ENCODE measurements at places on chromosomes 5 and 9.
A peak's percentile ranks its signal among the peaks of the same experiment; 100 is the strongest.

GRCh38 chr5:133323494-133324457 is 272.0 kb downstream of the HSPA4 start:
- no peak for DNase-seq

- no peak for DNase-seq
These were observed 17.4 kb upstream of the TRPC7 start for GRCh38 chr5:136382791-136383190.

DNA sequence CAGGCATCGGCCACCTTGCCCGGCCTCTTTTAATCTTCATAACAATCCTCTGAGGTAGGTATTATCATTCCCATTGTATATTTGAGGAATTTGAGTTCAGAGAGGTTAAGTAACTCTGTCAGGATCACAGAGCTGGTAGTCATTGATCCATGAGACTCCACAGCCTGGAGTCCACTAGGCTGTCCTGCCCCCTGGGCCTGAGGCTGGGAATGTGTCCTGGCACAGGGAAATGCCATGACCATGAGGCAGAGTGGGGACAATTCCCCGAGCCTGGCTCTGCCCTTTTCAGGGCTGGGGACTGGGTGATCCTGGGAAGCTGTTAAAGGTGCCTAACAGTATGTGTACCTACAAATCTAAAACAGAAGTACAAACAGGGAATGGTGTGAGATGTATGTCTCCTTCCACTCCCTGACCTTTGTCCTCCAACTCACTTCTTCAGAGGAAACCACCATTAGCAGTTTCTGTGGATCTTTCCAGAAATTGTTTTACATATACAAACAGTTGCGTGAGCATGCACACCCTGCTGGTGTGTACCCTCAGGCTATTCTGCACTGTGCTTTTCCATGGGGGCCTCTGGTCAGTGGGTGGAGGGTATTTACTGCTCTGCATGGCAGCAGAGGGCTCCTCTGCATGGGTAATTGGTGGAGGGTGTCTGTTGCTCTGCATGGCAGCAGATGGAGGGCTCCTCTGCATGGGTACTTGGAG is 53.8 kb downstream of the NDST1 start:
- DNase-seq, result no peak

DNA sequence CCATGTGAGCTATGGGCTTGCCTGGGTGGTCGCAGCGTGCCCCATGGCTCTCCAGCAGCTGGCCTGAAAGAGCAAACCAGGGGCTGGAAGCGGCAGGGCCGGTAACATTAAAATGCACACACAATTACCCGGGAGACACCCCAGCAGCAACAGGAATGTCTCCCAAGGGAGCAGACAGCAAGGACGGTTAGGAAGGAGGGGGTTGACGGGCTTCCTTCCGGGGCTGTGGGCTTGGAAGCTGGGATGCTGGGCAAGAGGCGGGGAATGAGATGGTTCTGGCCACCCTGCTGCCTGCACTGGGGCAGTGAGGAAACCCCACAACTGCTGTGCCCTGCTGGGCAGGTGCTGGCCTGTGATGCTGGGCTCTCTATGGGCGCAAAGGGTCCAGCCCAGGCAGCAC is 71.8 kb upstream of the ADAMTS2 start:
- DNase-seq, result peak; percentile 54

- no peak for DNase-seq
These were observed 25.0 kb upstream of the CEP78 start for GRCh38 chr9:78210841-78211301.

GRCh38 chr5:165325221-165325620 is 1819.8 kb downstream of the MAT2B start:
- DNase-seq, result no peak

- DNase-seq, result no peak
These were observed 712 bp upstream of the HSPA4 start for GRCh38 chr5:133051061-133051541.

DNA sequence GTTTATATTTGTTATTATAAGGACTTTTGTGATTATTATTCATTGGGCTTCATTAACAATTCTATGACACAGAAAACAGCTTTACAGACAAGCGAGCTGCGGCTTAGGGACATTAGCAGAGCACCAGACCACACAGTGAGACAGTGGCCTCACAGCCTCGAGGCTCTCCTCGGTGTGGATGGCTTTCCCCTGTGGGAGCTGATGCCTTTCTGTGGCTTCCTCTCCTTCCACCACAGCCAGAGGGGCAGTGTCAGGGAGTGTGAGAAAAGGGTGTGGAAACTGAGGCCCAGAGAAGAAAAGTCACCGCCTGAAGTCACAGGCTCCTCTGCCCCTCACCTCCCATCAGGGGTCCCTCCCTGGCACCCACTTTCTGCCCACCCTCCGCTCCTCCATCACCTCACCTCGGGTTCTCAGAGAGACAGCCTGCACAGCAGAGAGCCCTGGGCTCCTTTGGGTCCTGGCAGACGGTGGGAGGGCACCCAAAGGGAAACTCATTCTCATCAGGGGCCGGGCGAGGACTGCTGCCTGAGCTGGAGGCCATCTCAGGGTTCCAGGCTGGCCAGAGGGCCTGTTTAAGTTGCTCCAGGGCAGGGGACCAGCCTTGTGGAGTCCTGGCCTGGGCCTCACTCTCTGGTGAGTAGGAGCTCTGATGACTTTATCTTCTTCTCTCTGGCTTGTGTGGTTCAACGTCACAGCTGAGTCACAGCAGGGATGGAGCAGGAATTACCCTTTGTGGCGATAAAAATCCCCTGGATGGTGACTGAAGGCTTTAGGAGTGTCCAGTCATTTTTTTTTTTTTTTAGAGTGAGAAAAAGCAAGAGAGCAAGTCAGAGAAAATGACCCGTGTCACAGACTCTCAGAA is 830 bp downstream of the TRAF1 start:
- peak; percentile 97 for DNase-seq

GRCh38 chr9:125190361-125190801 is 778 bp upstream of the PPP6C start:
- DNase-seq, result peak; percentile 31

DNA sequence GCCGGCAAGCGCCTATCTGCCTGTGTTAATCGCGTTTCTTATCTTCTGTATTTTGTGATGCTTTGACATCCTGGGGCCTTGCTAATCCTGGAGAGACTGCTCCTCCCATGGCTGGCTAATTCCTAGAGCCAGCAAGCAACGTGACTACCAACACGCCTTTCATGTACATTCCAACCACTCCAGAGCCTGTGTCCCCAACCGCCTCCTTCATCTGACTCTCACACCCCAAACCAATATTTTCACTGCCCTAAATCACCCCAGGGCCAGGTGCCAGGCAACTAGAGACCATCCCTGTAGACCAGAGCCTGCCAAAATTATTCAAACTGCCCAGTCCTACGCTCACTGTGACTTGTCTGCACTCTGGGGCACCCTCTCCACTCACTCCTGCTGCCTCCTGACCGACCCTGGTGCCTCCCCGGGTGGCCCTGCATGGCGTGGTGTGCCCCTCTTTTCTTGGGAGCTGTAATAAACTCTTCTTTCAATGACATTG is 50.5 kb upstream of the COL5A1 start:
- DNase-seq, result peak; percentile 90

GRCh38 chr5:179123109-179123426 is 62.9 kb downstream of the ZNF354C start:
- DNase-seq, result peak; percentile 80

GRCh38 chr9:133505186-133505830 is 19.5 kb downstream of the MYMK start:
- peak; percentile 93 for DNase-seq

DNA sequence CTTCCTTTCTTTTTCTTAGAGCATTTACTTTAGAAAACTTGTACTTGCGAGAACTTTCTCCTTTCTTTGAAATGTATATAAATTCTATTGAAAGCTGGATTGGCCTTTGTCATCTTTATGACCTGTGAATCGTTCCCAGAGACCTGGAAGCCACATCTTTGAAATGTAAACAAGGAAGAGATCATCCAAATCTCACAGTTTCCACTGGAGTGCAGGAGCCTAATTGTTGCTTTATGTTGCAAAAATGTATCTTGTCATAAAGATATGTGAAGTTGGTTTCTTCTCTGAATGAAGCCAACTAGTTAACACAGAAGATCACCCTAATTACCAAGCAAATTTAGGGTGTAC is 1101.8 kb downstream of the TAF11L14 start:
- DNase-seq, result no peak

- no peak for DNase-seq
These were observed 201.2 kb upstream of the MPDZ start for GRCh38 chr9:13480693-13481092.

DNA sequence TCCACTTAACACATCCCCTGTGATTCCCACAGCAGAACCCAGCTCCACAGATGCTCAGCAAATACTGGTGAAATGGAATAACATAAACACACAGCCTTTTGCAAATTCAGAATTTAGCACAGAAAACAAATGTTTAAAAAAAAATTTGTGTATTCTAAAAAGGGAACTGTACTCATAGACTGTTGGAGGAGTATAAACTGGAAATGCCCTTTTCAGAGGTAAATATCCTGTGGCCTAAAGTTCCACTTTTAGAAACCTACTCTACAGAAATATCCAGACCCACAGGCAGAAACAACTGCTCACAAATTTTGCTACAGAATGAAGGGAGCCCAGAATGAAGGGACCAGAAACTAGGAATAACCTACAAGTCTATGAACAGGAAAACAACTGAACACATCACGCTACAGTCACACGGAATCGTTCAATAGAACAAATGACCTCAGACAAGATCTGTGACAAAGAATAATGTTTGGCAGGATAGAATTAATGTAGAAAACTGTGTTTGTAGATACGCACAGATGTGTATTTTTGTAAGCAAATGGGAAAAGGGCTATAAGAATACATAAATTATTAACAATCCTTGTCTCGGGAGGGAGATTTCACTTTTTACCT is 78.5 kb downstream of the SHB start:
- DNase-seq, result no peak

- no peak for DNase-seq
These were observed 37.7 kb downstream of the FAM13B start for GRCh38 chr5:137995077-137995748.

GRCh38 chr9:129867136-129868022 is 32.1 kb downstream of the USP20 start:
- DNase-seq, result peak; percentile 75

DNA sequence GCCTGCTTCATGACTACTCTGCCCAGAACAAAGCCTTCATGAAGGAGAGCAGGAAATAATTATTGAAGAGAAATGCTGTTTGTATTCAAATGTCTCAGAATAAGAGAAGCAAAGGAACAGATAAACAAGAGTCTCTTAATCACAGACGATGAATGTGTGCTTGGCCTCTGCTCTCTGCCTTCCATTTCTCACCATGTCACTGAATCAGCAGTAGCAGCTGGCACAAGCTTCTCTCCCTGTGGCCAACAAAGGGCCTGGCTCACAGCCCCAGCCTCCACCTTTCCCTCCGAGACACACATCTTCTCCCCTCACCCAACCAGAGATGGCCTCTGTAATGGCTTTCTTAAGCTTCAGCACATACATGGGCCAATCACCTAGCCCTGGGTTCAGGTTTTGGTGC is 128.1 kb upstream of the SLIT3 start:
- peak; percentile 73 for DNase-seq

GRCh38 chr5:38985909-38986452 is 88.2 kb downstream of the RICTOR start:
- DNase-seq, result no peak

GRCh38 chr9:114488398-114489129 is 16.7 kb downstream of the WHRN start:
- no peak for DNase-seq

DNA sequence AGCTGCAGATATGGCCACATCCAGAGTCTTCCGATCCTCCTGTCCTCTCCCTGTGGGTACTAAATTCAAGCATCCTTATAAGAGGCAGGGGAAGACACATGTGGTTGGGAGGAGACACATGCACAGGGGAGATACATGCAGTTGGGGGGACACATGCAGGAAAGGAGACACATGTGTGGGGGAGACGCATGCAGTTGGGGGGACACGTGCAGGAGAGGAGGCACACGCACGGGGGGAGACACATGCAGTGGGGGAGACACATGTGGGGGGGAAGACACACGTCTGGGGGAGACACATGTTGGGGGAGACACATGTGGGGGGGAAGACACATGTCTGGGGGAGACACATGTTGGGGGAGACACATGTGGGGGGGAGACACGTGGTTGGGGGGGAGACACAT is 21.2 kb upstream of the OLFM1 start:
- peak; percentile 63 for DNase-seq

- no peak for DNase-seq
These were observed 90.6 kb downstream of the FANCC start for GRCh38 chr9:95226921-95227320.

DNA sequence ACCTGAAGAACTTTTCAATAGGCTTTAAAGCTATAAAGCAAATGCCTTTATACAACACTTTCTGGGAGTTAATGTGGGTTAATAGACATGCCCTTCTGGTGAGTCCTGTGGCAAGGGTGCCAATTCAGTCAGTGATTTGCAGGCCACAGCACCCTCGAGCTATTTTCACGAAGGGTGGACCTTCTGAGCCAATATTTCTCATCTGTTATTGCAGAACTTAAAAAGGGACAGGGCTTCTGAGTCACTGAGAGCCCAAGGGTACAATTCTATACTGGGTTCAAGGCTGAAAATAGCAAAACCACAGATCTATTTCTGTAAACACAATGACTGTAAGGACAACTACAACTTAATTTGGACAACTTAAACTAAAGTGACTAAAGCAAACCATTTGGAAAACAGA is 92.8 kb downstream of the GABRG2 start:
- DNase-seq, result no peak

DNA sequence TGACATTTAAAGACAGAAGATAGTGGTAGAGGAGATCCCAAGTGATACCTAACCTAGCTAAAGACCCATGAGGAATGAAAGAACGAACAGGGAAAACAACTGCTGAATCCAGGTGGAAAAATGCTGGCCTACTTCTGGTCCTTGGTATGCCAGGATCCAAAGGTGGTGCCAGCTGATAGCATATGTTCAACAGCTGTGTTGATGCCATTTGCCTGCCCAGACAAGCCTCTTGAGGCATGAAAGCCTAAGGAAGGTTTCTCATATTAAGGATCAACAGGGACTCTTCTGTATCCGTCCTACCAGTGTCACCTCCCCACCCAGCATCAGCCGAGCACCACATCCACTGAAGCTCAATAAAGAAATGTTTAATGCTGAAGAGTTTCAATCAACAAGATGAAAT is 225.7 kb upstream of the DMRT1 start:
- no peak for DNase-seq

DNA sequence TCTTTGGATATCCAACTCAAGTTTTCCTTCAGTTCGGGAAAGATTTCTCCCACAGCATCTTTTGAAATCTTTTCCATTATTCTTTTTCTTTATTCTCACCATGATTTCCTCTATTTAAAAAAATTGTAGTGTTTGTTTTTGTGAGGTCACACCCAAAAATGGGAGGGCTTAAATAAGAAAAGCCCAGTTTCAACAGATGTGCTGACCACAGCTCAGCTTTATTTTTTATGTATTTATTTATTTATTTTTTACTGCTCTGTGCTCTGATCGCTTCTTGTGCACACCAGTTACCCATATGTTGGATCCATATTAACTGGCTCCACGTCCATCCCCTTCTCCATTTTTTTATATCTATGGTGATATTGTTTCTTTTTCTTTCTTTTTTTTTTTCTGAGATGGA is 20.3 kb downstream of the GFPT2 start:
- DNase-seq, result no peak

- no peak for DNase-seq
These were observed 26.1 kb downstream of the HMGCR start for GRCh38 chr5:75363111-75363510.

Measured in osteoblast (primary cell).